ENCODE measurements at places on chromosomes 16 and 17.

DNA sequence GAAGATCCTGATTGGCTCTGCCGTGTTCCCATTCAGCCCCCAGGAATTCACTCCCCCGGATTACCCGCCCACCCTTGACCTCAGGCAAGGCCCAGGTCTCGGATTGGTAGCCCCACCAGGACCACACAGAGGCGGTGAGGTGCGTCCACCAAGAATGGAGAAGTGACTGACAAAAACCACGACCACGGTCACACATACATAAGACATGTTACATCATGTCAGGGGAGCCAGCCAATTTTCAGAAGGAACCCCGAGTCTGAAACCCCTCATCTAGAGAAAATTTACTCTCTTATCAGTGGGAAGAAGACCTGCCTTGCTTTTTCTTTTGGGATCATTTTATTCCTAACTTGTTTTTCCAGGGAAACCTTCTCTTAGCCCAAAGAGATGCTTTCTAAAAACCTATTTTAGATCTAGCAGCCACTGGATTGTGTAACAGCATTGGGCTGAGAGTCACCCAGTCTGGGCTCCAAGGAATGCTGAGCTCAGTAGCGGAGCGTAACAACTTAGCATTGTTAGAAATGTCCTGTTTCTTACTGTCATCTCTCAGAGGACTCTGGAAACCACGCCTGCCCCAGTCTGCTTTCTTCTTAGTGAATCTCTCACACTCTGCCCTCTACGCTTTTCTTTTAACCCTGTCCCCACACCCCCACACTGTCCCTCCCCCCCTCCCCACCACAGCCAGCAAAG is 164.1 kb downstream of the CMIP start:
- peak; percentile 72 for DNase-seq

GRCh38 chr17:82173351-82174041 is 39.1 kb downstream of the CCDC57 start:
- no peak for DNase-seq

DNA sequence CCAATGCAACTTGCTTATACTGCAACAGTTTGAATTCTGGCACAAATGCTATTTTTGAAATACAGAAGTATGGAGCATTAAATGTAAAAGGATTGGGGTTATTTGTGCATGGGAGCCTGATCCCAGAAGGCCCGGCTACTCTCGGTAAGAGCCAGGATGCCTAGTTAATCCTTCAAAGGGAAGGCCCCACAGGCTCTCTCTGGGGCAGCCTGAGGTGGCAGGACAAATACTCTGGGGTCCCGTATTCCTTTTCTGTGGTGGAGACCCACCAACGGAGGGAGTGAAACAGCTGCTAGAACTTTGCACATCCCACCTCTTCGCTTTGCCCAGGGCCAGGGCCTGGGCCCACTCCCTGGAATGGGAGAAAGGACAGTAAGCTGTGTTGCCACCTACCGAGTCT is 30.4 kb downstream of the ERN1 start:
- DNase-seq = no peak

GRCh38 chr16:55911616-55912015 is 36.4 kb upstream of the CES5A start:
- DNase-seq = no peak

GRCh38 chr17:19750835-19751234 is 2.7 kb upstream of the ALDH3A1 start:
- DNase-seq = no peak

GRCh38 chr17:10031127-10031526 is 126.1 kb upstream of the RCVRN start:
- no peak for DNase-seq

DNA sequence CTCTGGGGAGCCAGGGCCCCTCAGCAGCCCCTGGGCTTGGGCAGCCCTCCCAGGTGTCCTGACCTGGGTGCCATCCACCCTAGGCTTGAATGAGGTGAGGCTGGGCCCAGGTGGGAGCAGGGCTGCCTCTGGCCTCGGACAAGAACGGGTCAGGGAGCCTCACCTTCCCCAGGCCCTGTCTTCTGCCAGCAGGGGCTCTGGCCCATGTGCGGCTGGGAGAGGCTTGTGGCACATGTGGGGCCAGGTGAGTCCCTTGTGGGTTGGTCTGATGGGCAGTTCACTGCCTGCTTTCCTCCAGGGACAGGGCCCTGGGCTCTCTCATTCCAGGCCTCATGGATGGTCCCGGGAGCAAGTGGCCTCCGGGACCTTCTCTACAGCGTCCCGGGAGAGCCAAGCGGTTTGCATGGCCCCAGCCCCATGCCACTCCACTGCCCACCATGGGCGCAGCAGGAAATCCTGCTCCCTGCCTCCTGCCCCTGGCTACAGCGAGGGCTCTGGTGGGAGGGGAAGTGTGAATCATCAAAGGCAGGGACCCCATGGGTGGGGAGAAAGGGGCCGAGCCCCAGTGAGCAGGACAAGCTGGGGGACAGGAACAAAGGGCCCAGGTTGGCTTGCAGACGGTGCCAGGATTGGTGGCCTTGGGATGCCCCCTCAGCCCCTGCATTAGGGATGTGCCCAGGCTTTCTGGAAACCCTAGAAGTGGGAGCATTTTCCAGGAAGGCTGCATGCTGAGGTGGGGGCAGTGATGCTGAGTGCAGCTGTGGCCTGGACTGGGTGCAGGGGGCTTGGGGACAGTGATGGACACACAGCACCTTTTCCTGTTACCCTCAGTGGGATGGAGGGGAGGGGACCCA is 12.2 kb downstream of the VASN start:
- no peak for DNase-seq

DNA sequence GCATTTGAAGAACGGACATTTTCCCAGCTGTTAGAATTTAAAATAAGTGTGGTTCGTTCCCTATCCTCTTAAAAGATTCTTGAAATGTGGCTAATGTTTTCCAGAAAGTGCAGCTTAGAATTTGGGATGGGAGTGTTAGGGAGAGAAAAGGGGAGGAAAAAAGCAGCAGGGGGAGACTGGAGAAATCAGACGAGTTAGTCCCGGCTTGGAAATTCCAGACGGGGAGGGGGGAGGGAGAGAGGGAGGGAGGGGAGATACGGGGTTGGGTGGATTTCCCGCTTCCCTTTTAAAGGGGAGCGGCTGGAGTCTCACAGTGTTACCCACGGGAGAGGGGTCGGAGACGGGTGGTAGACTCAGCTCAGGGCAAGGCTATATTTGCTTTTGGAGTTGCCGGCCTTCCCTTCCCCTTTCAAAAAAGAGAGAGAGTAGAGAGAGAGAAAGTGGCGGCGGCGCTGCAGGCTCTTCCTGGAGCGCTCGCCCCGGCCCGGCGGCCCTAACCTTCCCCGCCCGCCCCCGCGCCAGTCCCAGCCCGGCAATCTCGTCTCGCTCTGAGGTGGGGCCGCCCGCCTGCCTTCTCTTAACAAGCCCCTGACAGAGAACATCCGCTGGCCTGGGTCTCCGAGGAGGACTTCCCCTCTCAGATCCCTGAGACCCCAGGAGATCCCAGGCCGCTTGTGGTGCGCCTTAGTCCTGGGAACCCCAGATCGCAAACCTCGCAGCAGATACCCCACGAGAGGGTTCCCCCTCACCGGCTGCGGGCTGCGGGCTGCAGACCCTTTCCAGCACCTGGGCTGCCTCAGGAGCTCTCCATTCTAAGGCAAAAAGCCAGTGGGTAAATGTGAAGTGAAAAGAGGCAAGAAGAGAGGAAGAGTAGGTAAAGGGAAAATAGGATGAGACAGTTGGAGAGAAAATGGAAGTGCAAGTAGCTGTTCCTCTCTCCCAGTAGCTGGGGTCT is 6.6 kb downstream of the IGF2BP1 start:
- no peak for DNase-seq

GRCh38 chr16:87531418-87531817 is 38.6 kb upstream of the ZCCHC14 start:
- DNase-seq = no peak

DNA sequence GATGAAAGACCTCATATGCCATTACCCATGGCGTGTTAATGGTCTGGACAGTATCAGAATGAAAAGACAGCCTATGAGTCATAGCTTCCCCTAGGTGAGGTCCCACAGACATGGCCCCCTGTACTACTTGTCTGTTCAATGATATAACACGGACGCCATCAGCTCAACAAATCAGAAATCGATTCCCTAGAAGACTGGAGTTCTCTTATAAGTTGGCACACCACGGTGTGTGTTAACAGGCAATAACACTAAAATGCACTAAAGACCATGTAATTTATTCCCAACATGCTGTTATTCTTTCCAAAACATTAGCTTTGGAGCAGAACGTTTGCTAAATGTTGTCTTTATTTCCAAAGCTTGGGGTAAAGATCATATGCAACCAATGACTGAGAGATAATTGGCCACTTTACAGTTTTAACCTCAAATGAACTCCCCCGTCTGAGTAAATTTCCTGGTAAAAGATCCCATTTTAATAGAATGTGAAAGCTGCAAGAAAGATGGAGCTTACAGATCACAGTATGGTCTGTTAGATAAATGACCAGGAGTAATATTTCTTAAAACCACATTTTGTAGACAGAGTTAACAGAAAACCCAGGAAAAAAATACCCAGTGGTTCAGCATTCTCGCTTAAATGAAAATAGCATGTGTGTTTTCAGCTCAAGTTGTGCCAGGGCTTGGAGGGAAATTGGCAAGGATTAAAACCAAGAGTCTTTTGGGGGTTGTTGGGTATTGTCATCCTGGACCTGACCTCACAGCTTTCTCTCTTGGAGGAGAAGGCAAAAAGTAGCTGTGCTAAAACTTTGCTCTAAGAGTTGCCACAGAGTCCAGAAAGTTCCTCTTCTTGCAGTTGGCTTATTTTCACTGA is 65.9 kb downstream of the PCTP start:
- DNase-seq = no peak

- DNase-seq = peak; percentile 68
These were observed 23.1 kb downstream of the STAT3 start for GRCh38 chr17:42365136-42365535.

GRCh38 chr16:52123061-52123839 is 423.7 kb downstream of the TOX3 start:
- no peak for DNase-seq

GRCh38 chr17:20263595-20263994 is 203.7 kb downstream of the LGALS9B start:
- DNase-seq = no peak

- DNase-seq = no peak
These were observed 8.5 kb upstream of the JPH3 start for GRCh38 chr16:87593710-87594258.

DNA sequence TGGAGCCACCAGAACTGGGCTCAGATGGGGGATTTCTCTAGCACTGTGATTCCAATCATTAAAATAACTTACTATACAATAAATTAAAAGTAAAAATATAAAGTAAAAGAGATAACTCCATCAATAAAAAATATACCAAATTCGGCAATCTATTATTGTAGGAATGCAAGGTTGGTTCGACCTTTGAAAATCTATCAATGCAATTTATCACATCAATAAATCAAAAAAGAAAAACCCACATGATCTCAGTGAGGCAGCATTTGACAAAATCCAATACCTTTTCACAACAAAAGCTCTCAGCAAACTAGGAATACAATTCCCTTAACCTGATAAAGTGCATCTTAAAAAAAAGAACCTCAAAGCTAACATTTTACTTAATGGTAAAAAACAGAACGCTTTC is 17.0 kb downstream of the RAB40B start:
- no peak for DNase-seq

DNA sequence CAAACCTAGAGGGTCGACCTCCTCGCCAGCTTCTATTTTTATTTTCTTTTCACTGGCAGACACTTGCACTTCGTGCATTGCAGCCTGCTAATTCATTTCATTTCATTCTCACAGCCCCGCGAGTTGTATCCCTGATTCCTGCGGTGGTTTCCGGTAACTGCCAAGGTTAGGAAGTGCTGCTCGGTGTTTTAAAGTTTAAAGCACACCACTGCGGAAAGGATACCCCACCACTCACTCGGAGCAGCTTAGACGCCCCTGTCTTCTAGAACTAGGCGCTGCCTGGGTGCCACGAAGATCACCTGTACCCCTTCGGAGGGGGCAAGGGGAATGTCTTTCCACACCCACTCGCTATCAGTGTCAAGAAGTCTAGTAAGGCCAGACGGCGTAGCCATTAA is 509 bp downstream of the CNEP1R1 start:
- no peak for DNase-seq

- DNase-seq = no peak
These were observed 2.9 kb upstream of the IL32 start for GRCh38 chr16:3062553-3062952.

GRCh38 chr16:1633310-1633709 is 21.1 kb downstream of the CRAMP1 start:
- DNase-seq = no peak

DNA sequence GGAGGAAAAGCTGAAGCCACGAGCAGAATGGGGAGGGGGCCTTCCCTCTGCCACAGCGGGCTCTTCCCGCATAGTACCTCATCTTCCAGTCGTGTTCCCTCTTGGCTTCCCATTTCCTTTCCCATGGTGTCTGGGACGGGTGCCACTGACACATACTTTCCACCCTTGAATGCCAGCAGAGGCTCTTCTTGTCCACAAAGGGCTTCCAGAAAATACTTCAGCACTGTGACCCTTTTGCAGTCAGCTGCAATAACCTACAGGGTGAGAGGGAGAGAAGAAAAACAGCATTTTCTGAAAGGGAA is 30.7 kb downstream of the HIC1 start:
- DNase-seq = no peak

- DNase-seq = no peak
These were observed 21.9 kb downstream of the C1QTNF1 start for GRCh38 chr17:79045842-79046196.

GRCh38 chr16:14151256-14152030 is 80.3 kb downstream of the MRTFB start:
- peak; percentile 39 for DNase-seq

- DNase-seq = no peak
These were observed at the start of gene OTOP3 for GRCh38 chr17:74935585-74936469. Gene OTOP3, plus strand, starts transcription at chr17:74935898. Its CDS starts 24 bp downstream, at chr17:74935922.

DNA sequence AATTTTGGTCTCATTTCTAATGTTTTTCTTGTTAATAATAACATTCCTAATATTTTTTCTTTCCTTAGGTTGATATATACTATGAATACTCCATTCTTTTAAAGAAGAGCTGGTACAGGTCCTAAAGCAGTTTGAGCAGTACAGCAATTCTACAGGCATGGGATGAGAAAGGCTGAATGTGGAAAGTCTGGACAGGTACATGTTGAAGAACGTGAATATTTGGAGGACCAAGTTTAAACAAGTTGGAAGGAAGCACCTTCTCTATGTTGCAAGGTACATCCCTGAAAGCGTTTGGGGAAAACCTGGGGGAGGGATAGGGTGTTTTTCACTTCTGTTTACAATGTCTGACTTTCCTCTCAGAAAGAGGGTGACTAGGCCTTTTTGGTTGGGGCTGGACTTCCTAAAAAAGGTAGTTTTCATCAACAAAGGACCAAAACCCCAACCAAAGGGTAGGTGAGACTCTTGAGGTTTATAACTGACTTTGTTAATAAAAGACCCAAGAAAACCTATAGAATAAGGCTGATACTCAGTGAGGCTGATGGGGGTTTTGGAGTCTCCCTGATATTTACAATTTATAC is 95.9 kb upstream of the AXIN2 start:
- no peak for DNase-seq

DNA sequence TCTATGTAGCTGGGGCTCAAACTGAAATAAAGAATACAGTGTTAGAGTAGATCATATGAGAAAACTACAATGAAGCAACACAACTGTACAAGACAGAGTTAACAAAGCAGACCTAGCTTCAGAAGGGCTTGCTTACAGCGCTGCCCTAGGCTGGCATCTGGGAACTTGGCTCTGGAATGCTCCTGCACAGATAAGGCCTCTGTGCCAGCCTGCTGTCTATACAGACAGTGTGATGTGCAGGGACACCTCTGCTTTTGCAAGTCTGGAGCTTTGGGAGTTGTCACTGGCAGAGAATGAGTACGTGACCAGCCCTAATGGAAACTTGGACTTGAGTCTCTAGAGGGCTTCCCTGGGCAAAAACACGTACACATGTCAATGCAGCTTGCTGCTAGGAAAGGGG is 32.1 kb upstream of the SLC38A8 start:
- no peak for DNase-seq
